H1 (cell line): ENCODE measurements at places on chromosomes 4 and X. TPM values are rescaled to one million over a fixed set of nuclear protein-coding genes. Genes with fewer than 3 reads are reported as not detected.
A peak's percentile ranks its signal among the peaks of the same experiment; 100 is the strongest.

The SYTL5 gene
- total RNA-seq: 0.38 and 0.52 TPM in 2 replicates

The XAGE3 gene
- total RNA-seq: not detected in 2 replicates

The USP17L29 gene
- not detected in 2 replicates for total RNA-seq

The SPANXN4 gene
- total RNA-seq: not detected in 2 replicates

DNA sequence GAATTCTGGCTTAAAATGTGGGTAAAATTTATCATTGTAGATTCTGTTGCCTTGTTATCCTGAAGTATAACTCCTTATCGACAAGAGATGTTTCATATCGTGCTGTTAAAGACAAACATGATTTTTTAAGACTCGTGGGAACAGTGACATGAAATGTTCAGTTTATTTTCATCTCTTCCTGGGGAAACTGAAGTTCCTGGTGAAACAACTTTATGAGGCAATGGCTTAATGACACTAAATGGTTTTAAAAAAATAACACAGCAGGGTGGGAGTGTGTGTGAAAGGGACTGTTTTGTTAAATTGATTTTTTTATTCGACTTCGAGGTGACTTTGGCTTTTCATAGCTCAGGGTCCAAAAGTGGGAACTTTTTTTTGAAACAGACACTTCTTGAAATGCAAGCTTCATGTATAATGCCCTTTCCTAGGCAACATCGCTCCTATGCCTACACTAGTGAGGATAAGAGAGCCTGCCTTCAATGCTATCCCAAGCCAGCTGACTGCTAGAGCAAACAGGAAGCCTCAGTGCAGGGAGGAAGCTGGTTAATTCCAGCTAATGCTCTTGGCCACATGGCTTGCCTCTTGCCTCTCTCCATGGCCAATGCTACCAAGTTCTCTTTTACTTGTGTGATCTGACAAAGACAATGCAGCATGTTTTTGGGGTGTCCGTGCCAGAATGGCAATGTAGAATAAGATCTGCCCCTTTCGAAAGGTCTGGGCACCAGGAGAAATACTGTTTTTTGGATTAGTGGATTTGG lies 80.9 kb upstream of the PLAC1 start:
- no peaks in the 10 kb centered on the region for H3K36me3 ChIP-seq
- no peaks in the 10 kb centered on the region for H3K4me1 ChIP-seq
- no peak overlapping the region for H3K27ac ChIP-seq
- DNase-seq: no peak
- no peak overlapping the region for H3K4me3 ChIP-seq
- H3K27me3 ChIP-seq: no peaks in the 10 kb centered on the region

DNA sequence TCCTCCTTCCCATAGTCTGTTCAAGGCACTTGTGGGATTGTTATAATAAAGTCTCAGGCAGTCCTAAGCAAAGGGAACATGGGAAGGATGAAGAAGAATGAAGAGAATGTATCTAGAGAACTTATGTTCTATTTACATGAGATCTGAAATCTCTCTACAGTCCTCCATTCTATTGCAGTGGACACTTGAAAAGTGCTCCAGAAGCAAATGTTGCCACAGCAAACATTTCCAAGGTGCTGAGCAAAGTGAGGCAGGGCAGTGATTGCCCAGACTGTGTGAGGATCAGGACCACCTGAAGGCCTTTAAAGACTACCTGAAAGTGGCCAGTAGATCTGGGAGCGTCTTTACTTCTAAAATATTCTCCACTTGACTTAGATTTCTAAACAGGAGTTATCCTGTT lies 203.5 kb downstream of the RBM46 start:
- no peaks in the 10 kb centered on the region for H3K4me1 ChIP-seq
- H3K36me3 ChIP-seq: no peaks in the 10 kb centered on the region
- no peaks in the 10 kb centered on the region for H3K27me3 ChIP-seq
- H3K27ac ChIP-seq: no peak overlapping the region

DNA sequence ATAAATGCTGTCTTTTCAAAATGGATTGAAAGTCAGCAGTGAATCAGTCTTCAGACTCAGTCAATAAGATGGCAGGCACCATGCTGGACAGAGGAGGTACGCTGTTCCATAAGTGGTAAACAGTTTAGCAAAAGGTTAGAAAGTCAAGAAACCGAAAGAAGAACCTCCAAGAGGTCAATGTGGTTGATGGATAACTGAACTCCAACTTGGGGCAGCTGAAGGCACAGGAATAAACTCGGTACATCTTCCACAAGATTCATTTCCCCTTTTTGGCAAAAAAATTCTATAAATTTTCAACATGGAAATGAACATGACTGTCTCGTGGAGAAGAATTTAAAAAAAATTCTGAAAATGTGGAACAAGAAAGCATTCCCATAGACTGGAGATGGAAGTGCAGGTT lies 18.4 kb upstream of the SEL1L3 start:
- H3K27me3 ChIP-seq: no peaks in the 10 kb centered on the region
- no peak overlapping the region for H3K27ac ChIP-seq
- no peaks in the 10 kb centered on the region for H3K4me1 ChIP-seq
- H3K36me3 ChIP-seq: no peaks in the 10 kb centered on the region
- H3K4me3 ChIP-seq: no peak overlapping the region
- DNase-seq: no peak

GRCh38 chrX:13759152-13759718 lies 24.7 kb downstream of the OFD1 start:
- no peak for DNase-seq
- H3K27ac ChIP-seq: no peak overlapping the region
- peaks cover 59% of the 10 kb centered on the region for H3K36me3 ChIP-seq
- H3K4me1 ChIP-seq: peaks cover 18% of the 10 kb centered on the region
- H3K4me3 ChIP-seq: no peak overlapping the region

- peaks cover 5% of the 10 kb centered on the region for H3K27me3 ChIP-seq
- no peak overlapping the region for H3K27ac ChIP-seq
- peak overlapping the region; percentile 11; the same call in 1 of the 2 replicates for H3K4me3 ChIP-seq
- no peak for DNase-seq
- H3K36me3 ChIP-seq: no peaks in the 10 kb centered on the region
Observed at GRCh38 chrX:119272882-119273419, 36.9 kb downstream of the PGRMC1 start.

DNA sequence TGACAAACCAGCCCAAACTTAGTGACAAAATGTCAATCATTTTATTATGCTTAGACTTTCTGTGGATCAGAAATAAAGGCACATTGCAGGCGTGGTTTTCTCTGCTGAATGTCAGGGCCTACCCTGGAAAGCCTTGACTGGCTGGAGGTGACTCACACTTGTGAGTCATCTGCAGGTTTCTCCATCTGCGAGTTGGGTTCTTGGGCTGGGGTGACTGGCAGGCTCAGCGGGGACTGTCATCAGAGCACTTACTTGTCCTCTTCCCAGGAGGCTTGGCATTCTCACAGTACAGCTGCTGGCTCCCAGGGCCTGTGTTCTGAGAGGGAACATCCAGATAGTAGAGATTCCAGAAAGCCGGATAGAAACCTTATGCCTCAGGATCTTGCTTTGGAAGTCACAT lies 153.8 kb upstream of the AGA start:
- DNase-seq: no peak
- H3K4me1 ChIP-seq: peaks cover 2% of the 10 kb centered on the region; the same call in 1 of the 2 replicates
- H3K27ac ChIP-seq: no peak overlapping the region
- no peak overlapping the region for H3K4me3 ChIP-seq
- no peaks in the 10 kb centered on the region for H3K27me3 ChIP-seq
